DND-41 (cell line): ENCODE measurements at places on chromosomes 4 and X.

DNA sequence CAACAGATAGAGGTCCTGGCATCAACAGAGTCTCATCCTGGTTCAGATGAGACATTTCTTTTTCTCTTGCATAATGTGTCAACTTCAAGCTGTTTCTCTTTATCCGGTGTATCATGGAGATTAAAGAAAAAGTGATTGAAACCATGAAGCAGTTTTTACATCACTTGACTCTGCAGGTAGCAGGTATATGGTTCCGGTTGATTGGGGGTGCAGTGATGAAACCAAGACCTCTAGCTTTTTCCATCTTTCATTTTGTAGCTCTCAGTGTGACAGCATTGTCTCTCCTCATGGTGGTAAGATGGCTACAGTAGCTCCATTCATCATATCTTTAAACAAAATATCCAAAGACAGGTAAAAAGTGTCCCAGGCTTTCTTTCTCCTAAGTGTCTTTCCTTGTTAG lies 2.4 kb upstream of the HOPX start:
- H3K4me1 ChIP-seq: no peaks in the 10 kb centered on the region
- DNase-seq: no peak
- no peak overlapping the region for H3K27ac ChIP-seq
- no peak overlapping the region for H3K4me3 ChIP-seq

- H3K27me3 ChIP-seq: no peaks in the 10 kb centered on the region
- H3K4me1 ChIP-seq: no peaks in the 10 kb centered on the region
- DNase-seq: no peak
- no peaks in the 10 kb centered on the region for H3K36me3 ChIP-seq
These were observed 148.4 kb upstream of the SPRY1 start for GRCh38 chr4:123248085-123248659.

- H3K4me3 ChIP-seq: no peak overlapping the region
- H3K27me3 ChIP-seq: no peaks in the 10 kb centered on the region
- no peaks in the 10 kb centered on the region for H3K36me3 ChIP-seq
- DNase-seq: no peak
- no peaks in the 10 kb centered on the region for H3K4me1 ChIP-seq
These were observed 223.9 kb upstream of the DCAF8L1 start for GRCh38 chrX:28205126-28205525.

DNA sequence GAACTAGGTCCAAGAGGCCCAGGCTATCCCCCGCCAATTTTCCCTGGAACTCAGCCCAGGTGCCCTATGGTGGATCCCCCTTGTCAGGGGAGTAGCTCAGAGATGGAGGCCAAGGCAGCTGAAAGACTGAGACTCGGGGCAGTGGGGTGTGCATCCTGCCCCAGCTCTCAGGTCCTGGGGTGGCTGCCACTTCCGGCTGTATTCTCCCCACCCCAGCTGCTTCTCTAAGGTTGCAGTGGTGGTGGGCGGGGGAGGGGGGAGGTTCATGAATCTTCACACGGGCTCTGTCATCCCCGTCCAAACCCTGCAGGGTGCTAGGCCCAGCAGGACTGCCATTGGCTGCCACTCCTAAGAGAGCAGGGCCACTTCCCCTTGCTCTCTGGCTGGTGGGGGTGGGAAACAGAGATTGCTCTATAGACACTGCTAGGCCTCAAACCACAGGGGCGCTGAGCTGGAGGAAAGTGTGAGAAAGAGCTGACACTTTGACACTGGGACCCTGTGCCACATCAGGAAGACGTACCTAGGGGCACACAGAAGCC lies 1.5 kb downstream of the SASH3 start:
- H3K4me1 ChIP-seq: peaks cover 76% of the 10 kb centered on the region
- H3K27ac ChIP-seq: peak overlapping the region; percentile 99
- no peaks in the 10 kb centered on the region for H3K27me3 ChIP-seq
- peak; percentile 94 for DNase-seq

DNA sequence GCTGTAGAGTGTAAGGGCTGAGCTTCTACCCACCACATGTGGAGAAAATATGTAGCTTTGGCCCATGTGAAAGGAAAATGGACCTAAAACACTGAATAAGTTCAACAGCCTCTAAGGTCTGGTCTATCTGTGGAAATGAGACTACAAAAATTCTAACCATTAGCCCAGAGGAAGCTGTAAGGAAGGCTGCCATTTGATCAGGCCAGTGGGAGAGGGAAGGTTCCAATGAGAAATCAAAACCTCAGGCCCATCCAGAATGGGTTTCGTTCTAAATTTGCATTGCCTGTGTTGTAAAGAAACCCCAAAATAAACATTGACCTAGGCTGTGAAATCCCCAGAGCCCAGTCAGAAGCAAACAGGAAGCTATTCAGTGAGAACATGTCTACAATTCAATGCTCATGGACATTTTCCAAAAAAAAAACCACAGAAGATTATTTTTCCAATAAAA lies 320.4 kb upstream of the SLC7A11 start:
- H3K27ac ChIP-seq: no peak overlapping the region
- no peaks in the 10 kb centered on the region for H3K27me3 ChIP-seq
- no peak for DNase-seq
- no peaks in the 10 kb centered on the region for H3K4me1 ChIP-seq
- no peaks in the 10 kb centered on the region for H3K36me3 ChIP-seq
- H3K4me3 ChIP-seq: no peak overlapping the region

DNA sequence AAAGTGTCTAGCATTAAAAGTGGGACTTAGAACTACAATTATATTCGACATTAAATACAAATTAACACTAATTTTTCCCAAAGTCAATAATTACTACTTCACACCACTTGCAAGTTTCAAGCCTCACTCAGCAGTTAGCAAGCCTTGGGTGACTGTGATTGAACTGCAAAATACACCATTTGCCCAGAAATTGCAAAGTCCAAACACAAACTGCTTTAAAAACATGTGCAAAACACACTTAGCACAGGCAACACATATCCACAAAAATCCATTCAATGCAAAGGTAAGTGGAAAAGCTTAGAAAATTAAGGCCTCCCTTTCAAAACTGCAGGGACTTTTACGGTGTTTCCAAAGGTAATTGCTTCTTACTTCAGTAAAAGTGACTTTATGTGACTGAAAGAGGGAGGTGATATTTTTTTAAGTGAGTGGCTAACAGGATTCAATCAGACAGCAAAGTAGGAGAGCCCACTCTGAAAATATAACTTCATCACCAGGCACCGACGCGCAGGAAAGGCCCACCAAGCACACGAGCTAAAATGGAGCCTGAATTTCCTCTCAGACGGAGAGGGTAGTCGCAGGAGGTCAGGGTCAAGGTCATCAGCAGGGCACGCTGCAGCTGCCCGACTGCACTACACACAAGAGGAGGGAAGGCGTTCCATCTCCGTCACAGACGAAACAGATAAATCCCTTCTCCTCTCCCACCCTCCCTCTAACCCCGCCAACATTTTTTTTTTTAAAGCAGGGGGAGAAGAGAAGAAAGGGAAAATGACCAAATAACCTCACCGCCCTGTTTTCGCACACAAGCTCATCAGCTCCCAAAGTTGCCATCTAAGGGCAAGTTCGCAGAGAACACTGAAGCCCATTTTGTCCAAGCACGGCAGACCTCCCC lies 3.1 kb downstream of the ZNF827 start:
- H3K4me3 ChIP-seq: no peak overlapping the region
- peaks cover 23% of the 10 kb centered on the region for H3K4me1 ChIP-seq
- no peak for DNase-seq
- peaks cover 73% of the 10 kb centered on the region for H3K27me3 ChIP-seq
- no peak overlapping the region for H3K27ac ChIP-seq

DNA sequence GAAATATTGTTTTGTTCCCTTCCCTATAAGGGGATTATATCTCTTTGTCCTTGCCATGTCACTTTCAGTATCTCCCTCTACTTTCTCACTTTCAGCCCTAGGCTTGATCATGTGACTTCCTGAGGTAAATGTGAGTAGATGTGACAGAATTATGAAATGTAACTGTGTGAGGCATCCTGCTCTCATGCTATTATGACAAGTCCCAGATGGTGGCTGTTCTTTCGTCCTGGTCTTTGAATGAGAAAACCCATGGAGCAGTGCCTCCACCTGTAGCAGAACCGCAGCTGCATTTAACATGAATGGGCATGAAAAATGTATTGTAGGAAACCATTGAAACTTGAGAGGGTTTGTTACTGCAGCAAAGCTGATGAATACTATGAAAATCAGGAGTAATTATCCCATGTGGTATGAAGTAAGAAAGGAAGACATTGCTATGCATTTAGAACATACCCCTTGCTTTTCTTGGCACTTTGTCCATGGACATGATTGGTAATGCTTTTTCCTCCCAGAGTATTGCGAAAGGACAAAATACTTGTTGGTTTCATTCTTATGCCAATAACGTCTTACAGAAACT lies 202.2 kb upstream of the GPRIN3 start:
- no peaks in the 10 kb centered on the region for H3K27me3 ChIP-seq
- DNase-seq: no peak
- no peaks in the 10 kb centered on the region for H3K36me3 ChIP-seq
- H3K4me1 ChIP-seq: peaks cover 10% of the 10 kb centered on the region; the same call in 1 of the 2 replicates

- no peaks in the 10 kb centered on the region for H3K36me3 ChIP-seq
- H3K4me3 ChIP-seq: no peak overlapping the region
- no peaks in the 10 kb centered on the region for H3K27me3 ChIP-seq
- no peaks in the 10 kb centered on the region for H3K4me1 ChIP-seq
- no peak overlapping the region for H3K27ac ChIP-seq
These were observed 136.7 kb downstream of the PARM1 start for GRCh38 chr4:75069493-75070074.

DNA sequence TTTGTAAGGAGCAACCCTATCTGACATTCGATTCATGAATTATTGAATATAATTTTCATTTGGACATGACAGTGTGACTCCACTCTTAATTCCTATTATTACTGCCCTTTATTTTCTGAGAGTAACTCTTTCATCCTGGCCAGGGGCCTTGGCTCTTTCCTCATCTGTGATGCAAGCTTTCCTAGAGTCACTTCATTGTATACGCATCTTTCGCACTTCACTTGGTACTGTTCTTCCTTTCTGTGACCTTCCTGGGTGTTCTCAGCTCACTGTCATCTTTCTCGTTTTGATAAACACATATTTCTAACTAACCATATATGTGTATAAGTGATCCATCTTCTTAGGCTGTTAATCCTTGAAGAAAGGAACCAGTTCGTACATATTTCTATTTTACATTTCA lies 160.3 kb downstream of the PDGFC start:
- H3K27me3 ChIP-seq: no peaks in the 10 kb centered on the region
- no peaks in the 10 kb centered on the region for H3K36me3 ChIP-seq
- no peak overlapping the region for H3K27ac ChIP-seq
- no peak overlapping the region for H3K4me3 ChIP-seq

DNA sequence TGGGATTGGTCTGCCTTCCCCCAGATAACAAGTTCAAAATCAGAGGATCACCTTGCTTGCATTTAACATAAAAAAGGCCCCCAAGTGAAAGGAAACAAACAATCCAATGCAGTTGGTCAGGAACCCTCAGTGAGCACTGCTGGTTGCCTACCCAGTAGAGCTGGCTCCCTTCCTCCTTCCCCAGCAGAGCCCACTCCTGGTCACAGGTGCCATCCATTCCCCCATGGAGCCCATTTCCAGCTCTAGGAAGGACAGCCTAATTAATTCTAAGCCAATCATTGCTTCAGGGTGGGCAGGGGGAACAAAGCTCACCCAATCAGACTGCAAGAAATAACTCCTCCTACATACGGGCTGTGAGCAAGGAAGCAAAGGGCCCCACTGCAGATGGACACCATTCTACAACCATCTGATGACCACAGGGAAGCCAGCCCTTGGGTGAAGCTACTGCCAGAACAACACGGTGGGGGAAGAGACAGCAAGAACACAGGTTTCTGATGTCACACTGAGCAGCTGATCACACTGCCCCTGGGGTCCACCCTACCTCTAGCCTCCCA lies 86.5 kb downstream of the SH3KBP1 start:
- H3K36me3 ChIP-seq: peaks cover 5% of the 10 kb centered on the region; the same call in 1 of the 2 replicates
- no peaks in the 10 kb centered on the region for H3K27me3 ChIP-seq
- no peak for DNase-seq
- H3K4me1 ChIP-seq: peaks cover 20% of the 10 kb centered on the region
- H3K4me3 ChIP-seq: no peak overlapping the region
- no peak overlapping the region; the same call in 1 of the 2 replicates for H3K27ac ChIP-seq

DNA sequence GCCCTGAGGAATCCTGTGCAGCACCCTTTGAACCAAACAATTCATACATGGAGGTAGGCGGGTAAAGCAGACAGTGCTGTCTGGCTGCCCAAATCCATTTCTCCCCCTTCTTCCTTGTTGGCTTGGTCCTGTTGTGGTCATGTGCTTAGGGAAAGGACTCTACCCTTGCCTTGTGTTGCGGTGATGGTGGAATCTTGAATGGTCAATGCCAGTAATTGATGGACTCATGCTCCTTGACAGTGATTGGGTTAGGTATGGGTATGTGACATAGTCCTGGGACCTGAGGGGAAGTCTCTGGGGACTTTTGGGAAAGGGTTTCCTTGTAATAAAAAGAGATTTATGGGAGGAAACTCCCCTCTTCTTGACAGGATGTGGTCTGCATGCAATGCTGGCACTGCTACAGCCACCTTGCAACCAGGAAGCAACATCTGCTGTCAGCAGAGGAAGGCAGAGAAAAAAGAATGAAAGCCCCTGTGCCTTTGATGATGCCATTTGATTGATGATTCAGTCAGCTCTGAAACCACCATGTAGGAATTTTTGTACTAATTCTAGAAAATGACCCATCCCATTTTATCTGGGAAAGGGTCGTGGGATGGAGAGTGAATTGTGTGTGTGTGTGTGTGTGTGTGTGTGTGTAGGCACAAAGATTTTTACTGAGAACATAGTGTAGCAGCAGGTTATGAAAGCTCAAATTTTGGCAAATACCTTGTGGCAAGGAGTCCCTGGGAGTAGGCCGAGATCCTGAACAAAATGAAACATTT lies 30.0 kb upstream of the HUWE1 start:
- peak; percentile 78 for DNase-seq
- H3K4me1 ChIP-seq: peaks cover 57% of the 10 kb centered on the region
- no peaks in the 10 kb centered on the region for H3K27me3 ChIP-seq
- no peak overlapping the region for H3K4me3 ChIP-seq
- H3K27ac ChIP-seq: peak overlapping the region; percentile 96
- H3K36me3 ChIP-seq: no peaks in the 10 kb centered on the region

DNA sequence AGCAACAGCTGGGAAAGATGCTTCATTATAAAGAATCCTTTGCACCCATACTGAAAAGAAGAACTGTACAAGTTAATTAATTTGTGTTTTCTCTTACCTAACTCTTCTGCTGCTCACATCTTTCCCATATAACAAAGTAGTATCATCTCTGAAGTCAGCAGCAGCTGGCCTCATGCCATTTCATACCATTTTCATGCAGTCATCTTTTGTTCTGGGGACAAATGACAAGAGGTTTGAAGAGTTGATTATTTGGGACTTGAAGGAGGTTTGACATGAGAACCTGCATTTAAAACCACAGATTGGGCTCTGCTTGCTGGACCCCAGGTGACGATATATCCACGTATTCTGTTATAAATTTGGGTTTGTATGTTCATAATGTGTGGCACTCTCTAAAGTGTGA lies 430.3 kb downstream of the SPRY1 start:
- no peak for DNase-seq
- no peaks in the 10 kb centered on the region for H3K36me3 ChIP-seq
- no peaks in the 10 kb centered on the region for H3K4me1 ChIP-seq
- no peak overlapping the region for H3K27ac ChIP-seq
- no peak overlapping the region for H3K4me3 ChIP-seq

DNA sequence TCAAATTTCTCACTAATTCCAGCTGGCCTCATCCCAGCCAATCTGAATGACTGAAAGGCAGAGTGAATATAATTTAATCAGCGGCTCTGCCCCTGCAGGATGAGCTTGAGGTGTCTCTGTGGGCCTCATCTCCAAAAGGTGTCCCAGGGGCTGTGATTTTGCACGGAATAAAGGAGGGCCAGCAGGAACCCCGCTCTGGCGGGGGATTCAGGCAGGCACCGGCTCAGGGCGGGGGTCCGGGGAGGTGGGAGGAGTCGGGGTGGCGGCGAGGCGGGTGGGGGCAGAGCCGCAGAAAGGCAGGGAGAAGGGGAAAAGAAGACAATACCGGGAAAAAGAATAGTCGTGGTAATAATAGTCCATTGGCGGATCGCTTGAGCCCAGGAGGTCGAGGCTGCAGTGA lies 16.0 kb upstream of the ERCC6L start:
- no peak overlapping the region for H3K27ac ChIP-seq
- no peaks in the 10 kb centered on the region for H3K4me1 ChIP-seq
- no peaks in the 10 kb centered on the region for H3K27me3 ChIP-seq
- no peak overlapping the region for H3K4me3 ChIP-seq
- H3K36me3 ChIP-seq: no peaks in the 10 kb centered on the region
